SJSA1 (cell line): ENCODE measurements at places on chromosomes 6 and 20.
A peak's percentile ranks its signal among the peaks of the same experiment; 100 is the strongest.

GRCh38 chr6:138117376-138117914 is 10.2 kb upstream of the PERP start:
- no peak for DNase-seq

- no peak for DNase-seq
Observed at GRCh38 chr6:62391358-62391757, 105.3 kb upstream of the KHDRBS2 start.

GRCh38 chr6:115945812-115946211 is 114.9 kb downstream of the FRK start:
- DNase-seq, result no peak

GRCh38 chr6:153074761-153075160 is 56.3 kb downstream of the RGS17 start:
- no peak for DNase-seq

DNA sequence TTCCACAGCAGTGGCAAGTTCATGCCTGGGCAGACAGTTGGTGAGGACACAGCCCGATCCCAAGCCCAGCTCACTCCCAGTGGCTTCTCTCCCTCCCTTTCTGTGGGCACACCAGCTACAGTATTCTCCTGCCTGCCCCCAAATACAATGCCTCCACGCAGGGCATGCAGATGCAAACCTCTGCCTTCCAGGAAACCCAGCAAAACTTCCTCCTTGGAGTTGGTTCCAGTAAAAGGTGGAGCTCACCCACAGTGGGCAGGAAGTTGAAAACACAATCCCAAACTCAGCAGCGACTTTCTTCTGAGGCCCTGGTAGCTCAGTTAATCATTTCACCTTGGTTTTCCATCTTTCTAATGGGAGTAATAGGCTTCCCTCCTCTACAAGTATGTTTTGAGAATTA is 93.7 kb downstream of the LY86 start:
- DNase-seq, result no peak

GRCh38 chr6:26493258-26493657 is 6.8 kb upstream of the BTN1A1 start:
- DNase-seq, result peak; percentile 21
